ENCODE measurements at places on chromosomes 12 and 14.

DNA sequence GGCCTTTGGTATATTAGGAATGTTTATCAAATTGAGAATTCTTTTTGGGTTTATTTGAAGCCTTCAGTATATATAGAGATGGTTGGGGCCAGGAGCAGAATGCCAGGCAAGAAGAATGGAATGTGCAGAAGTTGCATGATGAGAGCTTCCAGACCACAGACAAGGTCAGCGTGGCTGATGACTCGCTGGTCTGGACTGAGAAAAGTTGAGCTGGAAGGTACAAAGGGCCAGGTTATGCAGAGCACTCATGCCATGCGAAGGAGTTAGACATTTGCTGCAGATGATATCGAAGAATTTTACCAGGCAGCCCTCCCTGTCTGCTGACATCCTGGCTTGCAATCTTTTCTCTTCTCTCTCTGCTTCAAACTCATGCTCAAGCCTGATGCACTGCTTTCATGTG is 196.2 kb upstream of the ARHGAP5 start:
- no peak for DNase-seq

DNA sequence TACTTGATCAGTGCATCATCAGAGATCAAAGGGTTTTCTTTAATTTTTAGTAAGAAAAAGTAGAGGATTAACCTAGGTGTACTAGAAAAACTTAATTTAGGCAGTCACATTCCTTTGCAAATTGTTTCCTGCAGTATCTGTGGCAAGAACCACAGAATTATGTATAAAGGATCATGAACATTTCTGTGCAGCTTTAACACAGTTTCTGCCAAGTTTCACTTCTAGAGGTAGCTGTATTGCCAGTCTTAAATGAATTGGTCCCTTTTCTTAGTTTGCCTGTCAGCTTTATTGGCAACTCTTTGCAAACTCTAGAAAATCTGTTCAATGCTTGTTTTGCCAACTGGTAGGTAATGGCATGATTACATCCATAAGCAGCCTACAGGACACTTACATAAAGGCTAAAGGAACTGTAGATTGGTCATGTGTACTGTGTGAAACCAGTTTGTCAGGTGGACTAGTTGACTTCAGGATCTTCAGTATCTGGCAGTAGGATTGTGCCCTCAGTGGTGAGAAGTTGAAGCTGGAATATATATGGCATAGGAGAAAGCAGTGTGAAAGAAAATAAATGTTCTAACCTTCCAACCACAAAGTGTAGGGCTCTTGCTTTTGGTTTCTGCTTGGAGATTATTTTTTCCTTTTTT is 75.9 kb downstream of the TTLL5 start:
- DNase-seq: no peak

- DNase-seq: no peak
These were observed 329.6 kb downstream of the ZFP36L1 start for GRCh38 chr14:68463299-68463698.

DNA sequence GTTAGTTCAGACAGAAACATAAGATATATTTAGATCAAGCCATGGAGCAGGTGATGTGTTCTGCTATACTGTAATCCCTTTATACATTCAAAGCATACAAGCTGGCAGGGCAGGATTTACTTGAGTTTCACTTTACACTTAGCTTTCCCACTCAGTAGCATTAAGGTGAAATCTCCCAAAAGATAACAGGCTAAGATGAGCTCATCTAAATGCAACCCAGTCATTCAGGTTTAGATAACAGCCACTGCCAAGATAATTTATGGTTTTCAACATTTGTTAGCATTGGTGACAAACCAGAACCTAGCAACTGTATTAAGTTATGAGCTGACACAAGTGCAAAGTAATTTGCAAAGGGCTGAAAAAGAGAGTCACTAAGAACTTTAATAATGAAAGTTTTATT is 925.1 kb upstream of the ATXN7L3B start:
- DNase-seq: no peak

DNA sequence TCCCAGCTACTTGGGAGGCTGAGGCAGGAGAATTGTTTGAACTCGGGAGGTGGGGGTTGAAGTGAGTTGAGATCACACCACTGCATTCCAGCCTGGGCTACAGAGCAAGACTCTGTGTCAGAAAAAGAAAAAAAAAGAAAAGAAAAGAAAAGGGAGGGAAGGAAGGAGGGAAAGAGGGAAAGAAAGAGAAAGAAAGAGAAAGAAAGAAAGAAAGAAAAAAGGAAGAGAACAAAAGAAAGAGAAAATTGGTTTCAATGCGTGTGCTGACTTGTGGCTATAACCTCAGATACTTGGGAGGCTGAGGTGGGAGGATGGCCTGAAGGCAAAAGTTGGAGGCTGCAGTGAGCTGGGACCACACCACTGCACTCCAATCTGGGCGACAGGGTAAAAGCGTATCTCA is 128.4 kb upstream of the TBX3 start:
- no peak for DNase-seq

GRCh38 chr14:32724867-32725471 is 213.7 kb upstream of the NPAS3 start:
- DNase-seq: no peak

GRCh38 chr12:56684745-56685359 is 3.2 kb downstream of the PTGES3 start:
- no peak for DNase-seq

- DNase-seq: no peak
These were observed 236.2 kb upstream of the FLRT2 start for GRCh38 chr14:85293612-85294234.

DNA sequence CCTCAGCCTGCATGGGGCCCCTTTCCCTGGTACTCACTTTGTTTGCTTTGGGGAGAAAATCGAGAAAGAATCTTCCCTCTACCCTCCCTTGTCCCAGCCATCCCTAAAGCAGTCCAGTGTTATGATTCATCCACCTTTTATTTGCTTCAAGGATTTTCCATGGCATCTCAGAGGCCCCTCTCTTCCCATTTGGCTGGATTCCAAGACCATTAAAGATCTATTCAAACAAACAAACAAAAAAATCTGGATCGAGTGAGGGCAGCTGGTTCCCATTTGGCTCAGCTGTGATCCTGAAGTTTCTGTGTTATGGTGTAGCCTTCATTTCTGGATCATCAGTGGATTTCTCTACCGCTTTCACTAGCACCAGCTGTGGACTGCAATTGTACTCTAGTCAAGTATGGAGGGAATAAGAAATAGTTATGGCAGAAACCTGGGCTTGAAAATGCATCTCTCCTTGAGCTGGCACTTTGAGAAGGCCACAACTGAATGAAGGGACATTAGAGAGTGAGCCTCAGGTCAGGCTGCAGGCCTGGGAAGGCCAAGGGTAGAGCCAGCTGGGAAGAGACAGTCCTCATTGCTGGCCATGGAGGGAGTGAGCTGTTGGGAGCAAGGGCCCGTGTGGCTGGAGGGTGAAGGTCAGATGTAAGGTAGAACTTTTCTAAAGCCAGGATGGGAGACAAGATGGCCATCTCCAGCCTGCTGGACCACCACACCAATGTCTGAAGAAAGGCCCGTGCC is 13.7 kb downstream of the KRT71 start:
- no peak for DNase-seq

DNA sequence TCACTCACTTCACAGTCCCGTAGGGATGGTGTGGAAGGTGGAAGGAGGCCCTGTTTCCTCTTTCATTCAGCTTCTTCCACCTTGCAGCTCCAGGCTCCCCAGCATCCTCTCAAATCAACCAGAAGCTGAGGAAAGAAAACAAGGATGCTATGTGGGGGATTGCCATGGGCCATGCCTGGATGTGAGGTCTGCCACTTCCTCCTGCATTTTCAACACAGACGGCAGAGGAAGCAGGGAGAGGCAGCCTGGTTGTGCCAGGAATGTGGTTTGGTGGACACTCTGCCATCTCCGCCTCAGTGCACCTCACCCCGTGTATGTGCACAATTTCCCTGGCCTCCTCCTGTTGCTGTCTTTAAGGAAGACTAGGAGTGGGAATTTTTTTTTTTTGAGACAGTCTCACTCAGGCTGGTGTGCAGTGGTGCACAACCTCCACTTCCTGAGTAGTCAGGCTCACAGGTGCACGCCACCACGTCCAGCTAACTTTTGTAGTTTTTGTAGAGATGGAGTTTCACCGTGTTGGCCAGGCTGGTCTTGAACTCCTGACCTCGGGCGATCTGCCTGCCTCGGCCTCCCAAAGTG is 99.2 kb downstream of the SLC15A4 start:
- DNase-seq: no peak

DNA sequence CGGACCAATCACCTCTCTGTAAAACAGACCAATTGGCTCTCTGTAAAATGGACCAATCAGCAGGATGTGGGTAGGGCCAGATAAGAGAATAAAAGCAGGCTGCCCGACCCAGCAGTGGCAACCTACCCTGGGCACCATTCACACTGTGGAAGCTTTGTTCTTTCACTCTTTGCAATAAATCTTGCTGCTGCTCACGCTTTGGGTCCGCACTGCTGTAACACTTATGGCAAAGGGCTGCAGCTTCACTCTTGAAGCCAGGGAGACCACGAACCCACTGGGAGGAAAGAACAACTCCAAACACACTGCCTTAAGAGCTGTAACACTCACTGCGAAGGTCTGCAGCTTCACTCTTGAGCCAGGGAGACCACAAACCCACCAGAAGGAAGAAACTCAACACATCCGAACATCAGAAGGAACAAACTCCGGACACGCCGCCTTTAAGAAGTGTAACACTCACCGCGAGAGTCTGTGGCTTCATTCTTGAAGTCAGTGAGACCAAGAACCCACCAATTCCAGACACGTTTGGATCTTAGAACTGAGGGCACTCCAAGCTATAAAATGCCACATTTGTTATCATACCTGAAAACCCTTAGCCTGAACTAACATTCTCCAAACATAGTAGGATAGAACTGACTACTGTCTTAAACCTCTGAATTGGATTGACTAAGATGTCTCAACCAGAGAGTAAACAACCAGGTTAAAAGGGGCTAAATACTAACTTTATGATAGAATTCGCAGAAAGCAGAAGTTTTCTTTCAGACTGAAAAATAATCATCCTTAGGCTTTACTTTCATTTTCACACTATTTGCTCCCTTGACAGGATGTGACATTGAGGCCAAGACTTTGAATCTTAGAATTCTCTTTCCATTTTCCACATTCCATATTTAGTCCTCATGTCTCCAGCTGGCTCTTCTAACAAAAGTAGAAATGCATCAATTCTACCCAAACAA is 33.6 kb downstream of the CDKL1 start:
- no peak for DNase-seq
